Tongue (tissue), 3 donors: ENCODE measurements at places on chromosomes 16 and 17.

- DNase-seq = no peak
Measured at GRCh38 chr17:58233543-58233942, 4.8 kb upstream of the LPO start.

DNA sequence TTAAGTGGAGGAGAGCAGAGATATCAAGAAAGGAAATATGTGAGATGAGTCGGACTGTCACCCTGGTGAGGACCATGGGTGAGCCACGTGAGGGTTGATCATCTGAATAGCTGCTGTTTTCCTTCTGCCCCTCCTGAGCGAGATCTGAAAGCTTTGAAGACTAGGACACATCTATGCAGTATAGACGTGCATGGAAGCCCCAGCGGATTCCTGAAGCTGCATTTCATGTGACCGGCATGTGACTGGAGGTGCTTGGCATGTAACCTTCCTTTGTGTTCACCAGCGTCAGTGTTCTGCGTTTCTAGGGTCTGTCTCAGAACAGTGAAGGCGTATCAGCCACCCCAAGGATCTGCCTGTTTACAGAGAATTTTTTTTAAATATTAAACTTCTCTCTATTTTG, 75.1 kb downstream of the MSI2 start:
- DNase-seq = no peak

- no peak for DNase-seq
Measured at GRCh38 chr17:4066210-4066609, 76.6 kb downstream of the ZZEF1 start.

GRCh38 chr17:57773557-57773956, 28.5 kb upstream of the CCDC182 start:
- DNase-seq = no peak

- no peak for DNase-seq
Measured at GRCh38 chr17:30848021-30848420, 16.3 kb downstream of the ATAD5 start.

DNA sequence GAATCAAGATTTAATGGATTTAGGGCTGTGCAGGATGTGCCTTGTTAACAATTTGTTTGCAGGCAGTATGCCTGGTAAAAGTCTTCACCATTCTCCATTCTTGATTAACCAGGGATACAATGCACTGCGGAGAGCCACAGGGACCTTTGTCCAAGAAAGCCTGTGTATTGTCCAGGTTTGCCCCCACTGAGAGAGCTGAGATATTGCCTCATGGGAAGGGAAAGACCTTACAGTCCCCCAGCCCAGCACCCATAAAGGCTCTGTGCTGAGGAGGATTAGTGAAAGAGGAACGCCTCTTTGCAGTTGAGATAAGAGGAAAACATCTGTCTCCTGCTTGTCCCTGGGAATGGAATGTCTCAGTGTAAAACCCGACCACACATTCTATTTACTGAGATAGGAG, 2169.6 kb downstream of the TP53TG3F start:
- DNase-seq = no peak

- peak; percentile 39 for DNase-seq
Measured at GRCh38 chr16:77788181-77789084, at the start of gene VAT1L. Gene VAT1L (plus strand): TSS chr16:77788564. CDS start chr16:77788683, 119 bp downstream.

GRCh38 chr17:50148226-50149090, 2.0 kb downstream of the PPP1R9B start:
- peak; percentile 77 for DNase-seq

DNA sequence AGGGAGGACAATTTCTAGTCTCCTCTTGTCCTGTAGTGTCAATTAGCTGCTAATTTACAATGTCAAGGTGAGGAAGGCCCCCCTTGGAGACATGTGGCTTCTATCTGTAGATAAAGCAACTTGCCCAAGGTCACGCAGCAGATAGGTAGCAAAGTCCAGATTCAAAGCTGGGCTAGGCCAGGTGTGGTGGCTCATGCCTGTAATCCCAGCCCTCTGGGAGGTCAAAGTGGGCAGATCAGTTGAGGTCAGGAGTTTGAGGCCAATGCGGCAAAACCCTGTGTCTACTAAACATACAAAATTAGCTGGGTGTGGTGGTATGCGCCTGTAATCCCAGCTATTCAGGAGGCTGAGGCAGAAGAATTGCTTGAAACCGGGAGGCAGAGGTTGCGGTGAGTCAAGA, 11.1 kb downstream of the TRPV3 start:
- no peak for DNase-seq

DNA sequence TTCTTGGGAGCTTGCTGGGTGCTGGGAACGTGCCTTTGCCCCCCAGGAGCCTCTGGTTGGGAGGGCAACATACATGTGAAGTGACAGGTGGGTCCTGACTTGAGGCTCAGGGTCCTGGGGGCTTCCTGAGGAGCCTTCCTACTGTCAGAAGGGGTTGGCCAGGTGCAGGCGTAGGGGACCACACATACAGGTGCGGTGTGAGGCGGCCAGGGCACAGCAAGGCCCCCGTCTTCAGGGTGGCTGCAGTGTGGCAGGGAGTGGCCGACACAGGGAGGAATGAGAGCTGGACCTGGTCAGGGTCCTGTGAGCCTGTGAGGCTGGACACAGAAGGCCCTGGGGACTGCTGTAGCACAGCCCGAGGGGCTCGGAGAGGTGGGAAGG, 10.6 kb downstream of the TCF25 start:
- DNase-seq = no peak

- no peak for DNase-seq
Measured at GRCh38 chr17:45312477-45313420, 4.1 kb downstream of the MAP3K14 start.

DNA sequence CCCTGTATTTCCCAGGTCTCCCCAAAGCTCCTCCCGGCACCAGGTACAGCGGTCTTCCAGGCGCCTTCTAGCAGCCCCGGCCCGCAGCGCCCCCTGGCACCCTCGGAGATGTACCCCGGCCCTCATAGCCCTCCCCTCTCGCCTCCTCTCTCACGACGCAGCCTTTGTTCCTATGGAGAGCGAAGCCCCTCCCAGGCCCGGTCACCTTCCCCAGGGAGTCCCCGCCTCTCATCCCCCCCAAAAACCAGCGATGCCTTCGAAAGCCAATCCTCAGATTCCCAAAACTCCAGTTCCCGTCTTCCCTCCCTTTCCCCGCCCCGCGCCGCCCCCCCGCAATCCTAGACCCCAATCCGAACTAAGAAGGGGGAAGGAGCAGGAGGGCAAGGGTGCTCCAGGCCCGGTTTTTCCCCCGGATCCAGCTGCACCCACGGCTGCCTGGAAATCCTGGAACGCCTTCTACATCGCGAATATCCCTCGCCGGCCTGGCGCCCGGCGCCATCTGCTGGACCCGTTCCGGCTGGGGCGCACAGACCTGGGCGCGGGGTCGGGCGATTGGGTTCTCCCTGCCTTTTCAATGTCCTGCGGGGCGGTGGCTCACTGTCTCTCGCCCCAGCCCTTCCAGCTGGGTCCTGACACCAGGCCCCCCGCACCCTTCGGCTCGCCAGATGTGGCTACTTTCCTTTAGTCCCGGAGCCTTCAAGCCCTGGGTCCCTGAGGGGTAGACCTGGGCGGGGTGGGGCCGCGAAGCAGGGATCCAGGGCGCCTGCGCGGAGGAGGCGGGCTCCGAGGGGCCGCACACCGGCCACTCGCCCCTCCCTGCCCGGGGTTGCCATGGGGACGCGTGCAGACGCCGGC, at the start of gene DNAH2:
TSS of gene DNAH2 (plus strand) at position 844 of the 855 bp plus-strand sequence. CDS start 1,991 bp downstream, outside the sequence.
- peak; percentile 96 for DNase-seq

- DNase-seq = no peak
Measured at GRCh38 chr17:39729280-39729851, 966 bp downstream of the MIEN1 start.

DNA sequence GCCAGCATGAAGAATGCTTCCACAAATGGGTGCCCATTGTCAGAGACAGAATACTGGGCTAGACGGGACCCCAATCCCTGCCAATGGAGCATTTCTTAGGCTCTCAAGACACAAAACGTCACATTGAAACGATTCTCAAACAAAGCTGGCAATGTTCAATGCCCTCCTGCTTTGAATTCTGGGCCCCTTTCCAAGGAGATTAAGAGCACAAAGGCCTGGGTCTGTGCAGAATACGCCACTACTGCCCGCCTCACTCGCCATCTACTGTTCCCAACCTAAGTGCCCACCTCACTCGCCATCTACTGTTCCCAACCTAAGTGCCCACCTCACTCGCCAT, 9.7 kb downstream of the CFAP20 start:
- peak; percentile 89 for DNase-seq

- peak; percentile 98 for DNase-seq
Measured at GRCh38 chr16:2682209-2683021, at the start of gene KCTD5. Gene KCTD5 (plus strand): TSS chr16:2682523. CDS start chr16:2682549, 26 bp downstream.

GRCh38 chr17:42132941-42133340, 10.3 kb downstream of the HSPB9 start:
- peak; percentile 47 for DNase-seq

- DNase-seq = no peak
Measured at GRCh38 chr17:49997301-49997650, 2.3 kb upstream of the DLX3 start.

DNA sequence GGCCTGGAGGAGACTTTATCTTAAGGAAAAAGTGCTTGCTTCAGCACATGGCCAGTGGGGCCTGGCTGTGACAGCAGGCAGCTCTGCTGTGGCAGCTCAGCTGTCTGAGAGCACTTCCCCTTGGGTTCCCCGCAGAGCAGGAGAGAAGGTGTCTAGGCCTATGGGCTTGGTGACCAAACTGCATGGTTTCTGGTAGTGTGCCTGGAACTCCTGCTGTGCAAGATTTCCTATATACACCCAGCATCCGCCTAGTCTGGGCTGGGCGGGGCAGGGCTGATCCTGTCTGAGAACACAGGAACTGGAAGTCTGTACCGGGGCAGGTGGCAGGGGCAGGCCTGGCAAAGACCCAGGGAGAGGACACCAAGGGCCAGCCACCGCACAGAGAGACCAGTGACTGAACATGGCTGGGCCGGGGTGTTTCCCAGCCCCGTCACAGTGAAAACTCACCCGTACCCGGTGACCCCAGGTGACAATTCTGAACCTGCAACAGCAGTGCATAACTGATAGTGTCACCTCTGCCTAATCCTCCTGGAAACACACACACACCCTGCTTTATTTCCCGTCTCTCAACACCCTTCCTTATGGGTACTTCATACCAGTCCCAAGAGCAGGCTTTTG, 39.3 kb downstream of the CHD9 start:
- peak; percentile 40 for DNase-seq

GRCh38 chr17:980406-981291, 1.1 kb upstream of the NXN start:
- peak; percentile 96 for DNase-seq

GRCh38 chr17:73910821-73911515, 266.7 kb upstream of the SDK2 start:
- no peak for DNase-seq

DNA sequence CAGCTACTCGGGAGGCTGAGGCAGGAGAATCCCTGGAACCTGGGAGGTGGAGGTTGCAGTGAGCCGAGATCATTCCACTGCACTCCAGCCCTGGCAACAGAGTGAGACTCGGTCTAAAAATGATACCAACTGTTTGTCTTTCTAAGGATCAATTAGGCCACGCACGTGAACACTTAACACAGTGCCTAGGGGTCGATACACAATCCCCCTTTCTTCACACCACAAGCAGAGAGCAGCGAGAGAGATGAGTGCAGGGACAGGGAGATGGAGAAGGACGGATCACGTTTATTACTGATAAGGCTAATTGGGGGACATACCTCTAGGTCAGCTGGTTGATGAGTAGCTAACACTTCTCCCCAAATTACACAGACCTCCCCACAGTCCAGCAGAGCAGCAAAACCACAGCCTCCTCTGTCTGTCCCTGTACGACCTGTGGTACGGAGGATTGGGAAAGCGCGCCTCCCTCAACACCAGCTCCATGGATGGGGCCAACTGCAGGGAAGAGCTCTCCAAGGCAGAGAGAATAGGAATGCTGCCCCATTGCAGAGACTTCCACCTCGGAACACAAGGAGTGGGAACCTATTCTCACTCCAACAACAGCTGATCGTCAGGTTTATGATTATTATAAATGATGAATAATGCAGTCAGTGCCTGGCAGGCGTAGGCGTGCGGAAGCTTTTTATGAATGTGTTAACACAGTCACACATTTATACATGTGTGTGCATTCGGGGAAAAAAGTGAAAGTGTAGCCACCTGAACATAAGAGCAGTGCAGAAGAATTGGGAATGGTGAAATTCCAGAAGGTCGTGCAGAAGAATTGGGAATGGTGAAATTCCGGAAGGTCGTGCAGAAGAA, 155.1 kb downstream of the C16orf95 start:
- DNase-seq = no peak

GRCh38 chr17:28046034-28046825, 3.8 kb downstream of the NLK start:
- DNase-seq = no peak

DNA sequence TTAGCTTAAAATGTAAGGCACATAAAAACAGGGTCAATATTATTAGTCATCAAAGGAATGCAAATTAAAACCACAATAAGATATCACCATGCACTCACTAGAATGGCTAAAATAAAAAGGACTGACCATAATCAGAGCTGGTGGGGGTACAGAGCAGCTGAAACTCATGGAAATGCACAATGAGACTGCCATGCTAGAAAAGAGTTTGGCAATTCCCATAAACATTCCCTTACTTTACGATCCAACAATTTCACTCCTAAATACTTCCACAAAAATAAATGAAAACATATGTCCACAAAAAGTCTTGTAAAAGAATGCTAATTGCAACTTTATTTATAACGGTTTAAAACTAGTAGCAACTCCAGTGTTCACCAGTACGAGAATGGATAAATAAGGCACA, 36.1 kb upstream of the ERCC4 start:
- no peak for DNase-seq

DNA sequence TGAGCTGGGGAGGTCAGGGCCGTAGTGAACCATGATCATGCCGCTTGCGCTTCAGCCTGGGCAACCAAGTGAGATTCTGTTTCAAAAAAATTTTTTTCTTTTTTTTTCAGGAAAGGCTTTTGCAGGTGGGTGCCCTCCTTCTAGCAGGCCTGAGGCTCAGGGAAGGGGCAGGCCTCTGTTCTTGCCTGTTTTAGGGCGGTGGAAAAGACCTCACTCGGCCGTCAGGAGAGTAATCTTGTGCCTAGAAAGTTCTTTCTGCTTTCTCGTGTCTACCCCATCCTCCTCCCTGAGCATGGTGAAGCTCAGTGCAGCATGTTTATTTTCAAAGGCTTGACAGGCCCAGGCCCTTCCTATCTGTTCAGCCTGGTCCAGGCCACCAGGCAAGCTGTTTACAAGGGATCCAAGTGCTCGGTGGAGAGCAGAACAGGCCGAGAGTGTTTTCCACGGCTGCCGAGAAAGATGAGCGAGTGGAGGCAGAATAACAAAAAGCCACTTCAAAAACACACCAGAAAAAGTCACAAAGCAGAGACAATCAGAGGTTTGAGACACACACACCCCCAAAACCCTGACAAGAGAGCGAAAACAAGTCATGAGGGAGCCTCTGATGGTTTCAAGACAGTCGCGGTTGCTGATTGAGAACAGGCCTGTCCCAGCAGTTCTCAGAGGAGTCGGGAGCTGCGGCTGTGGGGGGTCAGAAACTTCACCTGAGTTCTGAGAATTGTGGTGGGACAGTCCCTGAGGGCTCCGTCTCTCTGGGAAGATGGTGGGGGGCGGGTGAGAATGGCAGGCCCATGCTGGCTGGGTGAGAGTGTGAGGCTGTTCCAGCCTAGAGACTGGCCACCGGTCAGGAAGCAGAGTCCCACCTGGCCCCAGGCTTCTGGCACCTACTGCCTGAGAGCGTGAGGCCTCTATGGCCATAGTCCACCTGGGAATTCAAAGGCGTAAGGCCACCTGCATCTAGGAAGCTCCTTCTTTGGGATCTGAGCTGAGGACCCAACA, 37.5 kb upstream of the CCR7 start:
- no peak for DNase-seq

GRCh38 chr16:12700161-12700560, 103.5 kb downstream of the CPPED1 start:
- no peak for DNase-seq

- DNase-seq = no peak
Measured at GRCh38 chr16:19365486-19365885, 52.2 kb upstream of the TMC5 start.
